Stimulated activated CD4-positive, alpha-beta T cell treated with anti-CD3 and anti-CD28 coated beads, Interleukin-15, amount 100 ng/mL, for 24 hours (primary cell): ENCODE measurements at places on chromosomes 4 and X.
A peak's percentile ranks its signal among the peaks of the same experiment; 100 is the strongest.

DNA sequence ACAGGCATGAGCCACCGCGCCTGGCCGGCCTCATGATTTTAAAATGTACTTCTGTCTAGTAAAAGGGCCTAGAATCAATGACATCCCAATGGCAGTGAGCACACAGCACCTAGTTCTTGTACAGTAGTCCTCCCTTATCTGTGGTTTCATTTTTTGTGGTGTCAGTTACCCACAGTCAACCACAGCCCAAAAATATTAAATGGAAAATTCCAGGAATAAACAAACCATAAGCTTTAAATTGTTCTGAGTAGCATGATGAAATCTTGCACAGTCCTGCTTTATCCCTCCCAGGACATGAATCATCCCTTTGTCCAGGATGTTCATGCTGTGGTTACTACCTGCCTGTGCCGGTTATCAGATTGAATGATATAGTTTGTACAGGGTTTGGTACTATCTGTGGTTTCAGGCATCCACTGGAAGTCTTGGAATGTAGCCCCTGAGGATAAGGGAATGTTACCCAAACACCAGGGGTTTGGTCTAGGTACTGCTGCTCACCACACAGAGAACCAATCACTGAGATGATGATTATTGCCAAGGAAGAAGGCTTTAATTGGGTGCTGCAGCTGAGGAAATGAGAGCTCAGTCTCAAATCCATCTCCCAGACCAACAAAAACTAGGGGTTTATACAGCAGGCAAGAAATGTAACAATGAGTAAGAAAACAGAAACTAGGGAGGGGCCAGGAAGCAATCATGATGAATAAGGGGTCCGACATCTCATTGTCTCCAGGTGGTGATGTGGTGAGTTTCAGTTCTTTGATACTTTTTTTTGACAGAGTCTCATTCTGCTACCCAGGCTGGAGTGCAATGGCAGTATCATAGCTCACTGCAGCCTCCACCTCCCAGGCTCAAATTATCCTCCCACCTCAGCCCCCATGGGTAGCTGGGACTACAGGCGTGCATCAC is 16.2 kb upstream of the FHL1 start:
- peak; percentile 18 for DNase-seq

GRCh38 chr4:154869301-154869700 is 88.2 kb downstream of the RBM46 start:
- DNase-seq = no peak

- DNase-seq = no peak
Measured at GRCh38 chrX:30643313-30643821, 9.9 kb upstream of the GK start.

DNA sequence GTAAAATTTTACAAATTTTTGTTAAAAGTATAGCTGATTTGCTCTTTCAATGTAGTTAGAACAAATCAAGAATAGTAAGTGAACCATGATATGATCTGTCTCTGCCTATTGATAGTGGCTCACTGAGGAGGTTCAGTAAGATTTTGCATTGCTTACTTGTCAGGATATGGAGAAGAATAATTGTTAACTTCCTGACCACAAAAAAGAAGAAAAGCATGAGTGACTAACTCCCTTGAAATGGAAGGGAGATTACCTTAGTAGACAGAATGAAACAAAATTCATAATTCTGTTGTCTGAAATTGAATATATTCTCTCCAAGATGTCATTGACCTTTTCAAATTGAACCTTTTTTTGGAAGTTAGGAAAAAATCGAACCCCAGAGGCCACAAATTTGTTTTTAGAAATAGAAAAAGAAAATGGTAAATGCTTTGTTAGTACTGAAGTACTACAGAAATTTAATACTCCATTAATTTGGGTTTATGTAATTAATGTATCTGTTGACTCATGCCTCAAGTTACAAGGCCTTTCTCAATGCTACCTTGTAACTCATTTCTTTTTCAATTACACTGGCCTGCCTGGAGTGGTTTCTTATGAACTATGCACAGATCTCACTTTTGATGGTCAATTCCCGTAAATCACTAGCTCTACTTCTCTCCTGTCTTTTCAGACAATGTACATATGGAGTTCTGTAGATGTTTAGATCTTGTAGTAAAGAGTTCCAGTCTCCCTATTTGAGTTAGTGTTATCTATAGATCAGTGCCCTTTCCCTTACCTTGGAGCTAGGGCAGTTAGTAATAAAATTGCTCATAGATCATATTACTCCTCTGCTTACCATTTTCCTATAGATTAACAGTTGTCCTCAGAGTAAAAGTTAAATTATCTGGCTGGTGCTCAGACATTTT is 139.3 kb downstream of the TLL1 start:
- no peak for DNase-seq

- DNase-seq = no peak
Measured at GRCh38 chrX:128458888-128459287, 406.7 kb upstream of the ACTRT1 start.

DNA sequence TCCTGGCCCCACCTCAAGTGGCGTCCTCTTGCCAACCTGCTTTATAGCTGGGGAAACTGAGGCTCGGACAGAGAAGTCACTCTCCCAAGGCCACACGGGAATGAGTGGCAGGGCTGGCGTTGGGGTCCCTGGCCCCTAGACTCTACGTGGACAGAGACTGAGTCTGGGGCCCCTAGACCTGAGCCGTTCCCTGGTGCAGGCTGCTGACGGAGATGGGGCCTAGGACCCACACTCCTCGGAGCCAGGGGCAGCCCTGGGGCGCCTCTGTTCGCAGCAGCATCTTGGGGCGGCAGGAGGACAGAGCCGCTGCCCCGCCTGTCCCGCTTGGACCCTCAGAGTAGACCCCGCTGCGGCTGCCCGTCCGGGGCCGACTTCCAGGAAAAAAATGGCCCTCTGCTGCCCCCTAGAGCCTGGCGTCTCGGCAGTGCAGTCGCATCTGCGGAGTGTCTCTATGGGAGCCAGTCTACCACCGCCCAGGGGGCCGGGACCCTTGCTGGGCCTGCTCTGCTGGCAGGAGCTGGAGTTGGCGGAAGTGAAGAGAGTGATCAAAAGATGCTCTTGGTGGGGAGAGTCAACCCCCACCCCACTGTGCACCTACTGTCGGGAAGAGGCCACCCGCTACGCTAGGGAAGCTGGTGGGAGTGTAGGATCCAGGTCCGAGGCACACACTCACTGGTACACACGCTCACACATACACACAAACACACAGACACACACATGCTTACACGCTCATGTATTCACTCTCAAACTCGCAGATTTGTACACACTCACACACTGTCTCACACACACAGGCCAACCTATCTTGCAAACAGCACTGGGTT is 220.1 kb downstream of the AFAP1 start:
- DNase-seq = peak; percentile 80

DNA sequence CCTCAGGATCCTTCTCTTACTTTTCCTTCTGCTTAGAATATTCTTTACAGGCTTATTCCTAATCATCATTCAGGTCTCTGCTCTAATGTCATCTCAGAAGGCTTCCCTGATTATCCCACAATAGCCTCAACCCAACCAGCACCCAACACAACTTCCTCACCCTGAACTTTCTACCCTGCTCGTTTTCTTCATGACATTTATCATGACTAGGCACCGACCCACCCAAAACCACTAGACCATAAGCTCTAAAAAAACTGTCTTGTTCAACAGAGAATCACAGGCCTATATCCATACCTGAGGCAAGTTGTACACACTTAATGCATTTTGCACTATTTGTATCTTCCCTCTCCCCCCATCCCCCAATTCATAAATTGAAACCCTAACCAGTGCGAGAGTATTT is 95.3 kb downstream of the SH3RF1 start:
- no peak for DNase-seq

DNA sequence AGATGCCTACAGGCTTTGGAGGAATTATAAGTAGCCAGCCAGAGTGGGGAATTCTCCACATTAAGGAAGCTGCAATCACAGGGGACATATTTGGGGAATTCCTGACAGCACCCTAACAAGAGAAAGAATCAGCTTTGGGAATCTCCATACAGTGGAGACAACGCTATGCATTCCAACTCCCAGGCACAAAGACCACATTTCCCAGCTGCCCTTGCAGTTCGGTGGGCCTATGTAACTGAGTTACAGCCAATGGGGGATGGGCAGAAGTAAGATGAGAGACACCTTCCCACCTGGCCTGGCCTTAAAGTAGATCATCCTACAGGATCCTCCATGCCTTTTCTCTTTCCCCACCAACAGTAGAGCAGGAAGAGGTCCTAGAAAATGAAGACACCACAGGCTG is 43.4 kb upstream of the CCKAR start:
- no peak for DNase-seq
